ENCODE measurements at places on chromosomes 1 and 21.

- DNase-seq = no peak
These were observed 621.9 kb downstream of the LRRIQ3 start for GRCh38 chr1:73576083-73576482.

DNA sequence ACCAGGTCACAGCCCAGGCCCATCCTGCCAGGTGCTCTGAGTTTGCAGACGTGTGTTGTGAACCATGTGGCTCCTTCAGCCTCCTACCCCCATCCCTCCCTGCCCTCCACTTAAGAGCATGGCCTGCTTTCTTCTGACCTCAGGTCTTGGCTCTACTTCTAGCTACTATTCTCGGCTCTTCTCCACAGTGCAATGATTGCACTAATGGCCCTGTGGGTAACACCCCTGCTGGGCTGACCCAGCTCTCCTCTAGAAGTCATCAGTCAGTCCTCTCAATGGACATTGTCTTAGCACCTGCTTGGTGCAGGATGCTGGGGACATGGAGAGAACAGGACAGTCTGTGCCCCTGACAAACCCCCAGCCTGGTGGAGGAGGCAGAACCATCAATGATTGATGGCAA, 22.2 kb upstream of the IFFO2 start:
- DNase-seq = no peak

DNA sequence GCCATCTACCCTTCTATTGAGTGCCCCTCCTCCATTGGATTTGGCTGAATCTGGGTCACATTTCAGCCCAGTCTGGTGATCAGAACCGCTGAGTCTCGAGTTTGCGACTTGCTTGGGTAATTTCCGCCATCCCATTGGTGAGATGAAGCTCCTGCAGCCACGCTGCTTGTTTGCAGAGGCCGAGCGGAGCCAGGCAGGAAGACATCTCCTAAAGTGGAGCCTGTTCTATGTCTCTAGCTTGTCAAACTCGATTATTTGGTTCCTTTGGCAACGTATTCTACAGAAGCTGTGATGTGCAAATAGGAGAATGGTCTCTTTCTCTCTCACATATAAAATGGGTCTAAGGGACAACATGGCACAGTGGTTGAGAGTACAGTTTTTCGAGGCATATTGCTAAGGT, 206.8 kb upstream of the PLXNA2 start:
- no peak for DNase-seq

- DNase-seq = no peak
These were observed 1160.8 kb upstream of the B3GALT2 start for GRCh38 chr1:194347200-194347599.

- DNase-seq = no peak
These were observed 69.8 kb downstream of the COQ8A start for GRCh38 chr1:227009937-227010336.

DNA sequence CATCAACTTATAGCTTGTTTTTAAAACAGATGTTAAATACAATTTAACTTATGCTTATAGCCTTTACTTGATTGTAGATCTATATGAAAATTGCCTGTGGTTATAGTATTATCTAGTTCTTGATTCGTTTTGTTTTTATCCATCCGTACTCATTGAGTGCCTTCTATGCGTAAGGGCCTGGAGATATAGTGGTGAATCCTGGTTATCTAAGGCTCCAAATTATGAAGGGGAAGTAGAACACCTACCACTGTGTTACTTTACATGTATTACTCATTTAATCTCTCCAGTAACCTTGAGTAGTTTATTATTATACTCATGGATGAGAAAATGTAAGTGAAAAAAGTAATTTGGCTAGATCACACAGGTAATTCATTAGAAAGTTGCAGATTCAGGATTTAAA, 121.8 kb downstream of the OSBPL9 start:
- DNase-seq = no peak

- DNase-seq = no peak
These were observed 2.2 kb downstream of the PPP1R8 start for GRCh38 chr1:27832762-27833161.

DNA sequence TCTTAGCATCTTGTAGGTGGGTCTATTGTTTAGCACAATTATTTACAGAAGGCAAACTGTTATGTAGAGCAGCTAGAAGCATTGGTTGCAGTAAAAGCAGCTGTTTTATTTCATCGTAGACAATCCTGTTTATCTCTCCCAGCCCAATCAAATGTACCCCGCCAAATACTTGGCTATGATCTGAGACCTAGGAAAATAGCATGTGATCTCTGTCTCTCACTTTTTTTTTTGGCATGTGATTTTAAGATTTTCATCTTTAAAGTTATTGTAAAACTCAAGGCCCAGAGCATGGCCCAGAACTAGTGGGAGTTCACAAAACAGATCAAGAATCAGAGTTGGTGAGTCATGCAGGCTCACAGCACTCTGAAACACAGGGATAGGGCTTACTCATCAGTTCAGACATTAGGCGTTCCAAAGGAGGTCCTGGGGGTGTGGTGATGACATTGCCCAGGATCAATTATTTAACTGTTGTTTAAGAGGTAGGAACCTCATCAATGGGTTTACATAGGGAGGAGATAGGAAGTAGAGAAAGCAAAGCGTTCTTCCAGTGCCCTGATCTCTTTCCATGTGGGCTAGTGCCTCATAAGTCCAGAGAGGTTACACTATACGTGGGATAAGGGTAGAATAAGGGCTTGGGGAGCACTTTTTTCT, 40.2 kb downstream of the TBX19 start:
- DNase-seq = no peak

DNA sequence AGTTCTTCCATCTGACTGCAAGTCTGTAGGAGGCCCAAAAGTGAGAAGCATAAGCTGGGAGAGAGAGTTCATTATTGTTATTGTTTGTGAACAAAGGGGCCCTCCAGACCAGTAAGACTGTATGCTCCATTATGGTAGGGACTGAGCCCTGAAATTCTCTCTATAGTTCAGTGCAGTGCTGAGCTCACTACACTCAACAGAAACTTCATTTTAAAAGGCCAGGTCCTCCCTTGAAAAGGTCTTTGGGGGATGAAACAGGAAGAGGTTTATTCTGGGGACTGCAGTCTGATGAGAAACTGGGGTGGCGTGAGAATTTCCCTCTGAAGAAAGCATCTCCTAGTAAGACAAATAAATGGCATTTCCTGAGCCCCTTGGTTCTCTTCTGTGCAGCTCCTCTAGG, 5.5 kb upstream of the GATAD2B start:
- DNase-seq = no peak

DNA sequence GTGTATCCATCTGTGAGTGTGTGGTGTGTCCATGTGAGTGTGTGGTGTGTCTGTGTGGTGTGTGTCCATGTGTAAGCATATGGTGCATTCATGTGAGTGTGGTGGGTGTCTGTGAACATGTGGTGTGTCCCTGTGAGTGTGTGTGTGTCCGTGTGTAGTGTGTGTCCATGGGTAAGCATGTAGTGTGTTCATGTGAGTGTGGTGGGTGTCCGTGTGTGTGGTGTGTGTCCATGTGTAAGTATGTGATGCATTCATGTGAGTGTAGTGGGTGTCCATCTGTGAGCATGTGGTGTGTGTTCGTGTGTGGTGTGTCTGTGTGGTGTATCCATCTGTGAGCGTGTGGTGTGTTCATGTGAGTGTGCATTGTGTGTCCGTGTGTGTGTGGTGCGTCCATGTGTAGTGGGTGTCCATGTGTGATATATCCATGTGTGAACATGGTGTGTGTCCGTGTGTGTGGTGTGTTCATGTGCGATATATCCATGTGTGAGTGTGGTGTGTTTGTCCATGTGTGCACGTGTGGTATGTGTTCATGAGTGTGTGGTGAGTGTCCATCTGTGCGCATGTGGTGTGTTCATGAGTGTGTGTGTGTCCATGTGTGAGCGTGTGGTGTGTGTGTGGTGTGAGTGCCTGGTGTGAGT, 12.3 kb downstream of the SLC19A1 start:
- DNase-seq = no peak

- DNase-seq = no peak
These were observed 12.8 kb downstream of the THEMIS2 start for GRCh38 chr1:27885114-27885528.

DNA sequence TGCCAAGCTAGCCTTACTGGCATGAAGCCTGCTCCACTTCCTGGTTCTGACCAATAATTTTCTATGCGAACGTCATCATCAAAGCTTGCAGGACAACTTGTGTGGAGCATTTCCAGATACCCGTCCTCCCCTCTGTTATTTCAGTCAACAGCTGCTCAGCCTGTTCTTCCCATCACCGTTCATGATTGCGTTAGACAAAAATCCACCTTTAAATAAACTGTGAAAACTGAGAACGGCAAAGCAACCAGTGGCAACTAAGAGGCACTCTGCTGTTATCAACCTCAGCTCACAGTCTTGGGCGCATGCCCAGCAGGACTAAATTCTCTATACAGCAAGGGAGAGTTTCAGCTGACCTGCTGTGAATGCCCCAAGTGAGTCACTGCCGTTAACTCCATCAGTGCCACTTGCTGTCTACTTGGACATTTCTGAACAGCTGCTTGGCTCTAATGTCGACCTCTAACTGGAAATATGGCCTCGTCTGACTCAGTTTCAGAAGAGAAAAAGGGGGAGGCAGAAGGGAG, 207.4 kb upstream of the RUNX1 start:
- DNase-seq = no peak

DNA sequence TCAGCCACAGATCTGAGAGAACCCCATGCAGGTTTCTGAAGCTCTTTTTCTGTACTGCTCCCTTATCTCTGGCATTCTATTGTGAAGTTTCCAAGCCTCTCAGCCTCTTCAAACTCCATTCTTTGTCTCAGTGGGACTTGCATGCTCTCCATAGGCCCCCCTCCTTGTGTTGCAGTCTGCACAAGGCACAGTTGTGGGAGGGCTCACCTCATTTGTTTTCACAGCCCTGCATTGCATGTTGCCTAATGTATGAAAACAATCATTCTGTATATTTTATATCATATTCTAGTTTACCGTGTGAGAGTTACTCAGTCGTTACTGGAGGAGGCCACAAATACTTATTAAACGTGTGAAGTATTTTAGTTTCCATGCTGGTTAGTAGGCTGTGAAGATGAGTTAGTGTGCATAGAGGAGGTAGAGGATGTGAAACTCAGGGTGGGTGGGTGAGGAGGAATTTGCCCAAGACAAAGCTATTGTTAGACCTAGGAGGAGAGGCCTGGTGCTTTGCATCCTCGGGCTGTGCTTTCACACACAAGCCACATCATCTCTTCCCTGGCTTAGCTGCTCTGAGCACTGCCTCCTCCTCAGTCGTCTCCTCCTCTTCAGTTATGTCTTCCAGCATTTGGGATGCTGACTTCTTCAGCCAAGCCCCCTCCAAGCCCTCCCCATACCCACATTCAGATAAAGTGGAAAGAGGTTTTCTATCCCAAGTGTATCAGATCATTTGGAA, 7.8 kb upstream of the CHI3L2 start:
- no peak for DNase-seq

- DNase-seq = no peak
These were observed 23.3 kb downstream of the KCNN3 start for GRCh38 chr1:154846565-154847442.

DNA sequence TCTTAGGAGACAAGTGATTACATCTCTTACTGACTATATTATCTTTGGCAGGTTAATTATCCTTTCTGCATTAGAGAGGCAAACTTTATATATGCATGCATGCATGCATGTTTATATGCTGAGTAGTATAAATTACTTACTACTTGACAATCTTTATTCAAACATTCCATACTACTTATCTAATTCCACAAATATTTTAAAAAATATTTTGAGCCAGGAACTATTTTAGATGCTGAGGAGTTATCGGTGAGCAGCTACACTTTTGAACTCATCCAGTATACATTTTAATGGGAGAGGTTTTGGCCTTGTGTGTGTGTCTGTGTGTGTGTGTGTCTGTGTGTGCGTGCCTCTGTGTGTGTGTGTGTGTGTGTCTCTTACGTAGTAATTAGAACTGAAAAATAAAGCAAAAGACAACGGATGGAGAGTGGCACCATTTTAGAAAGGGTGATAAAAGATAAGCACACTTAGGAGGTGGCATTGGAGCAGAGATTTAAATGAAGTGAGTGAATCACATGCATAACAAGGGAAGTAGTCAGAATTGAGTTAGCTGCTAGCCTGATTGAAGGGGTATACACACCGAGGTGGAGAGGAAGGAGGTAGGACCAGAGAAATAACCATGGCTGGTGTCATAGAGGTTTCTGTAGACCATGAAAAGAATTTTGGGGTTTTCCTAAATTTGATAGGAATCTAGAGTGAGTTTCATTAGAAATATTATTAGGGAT, 1488.4 kb downstream of the MRPL39 start:
- no peak for DNase-seq

- DNase-seq = no peak
These were observed 42.2 kb downstream of the TENT5C start for GRCh38 chr1:117648015-117648414.

DNA sequence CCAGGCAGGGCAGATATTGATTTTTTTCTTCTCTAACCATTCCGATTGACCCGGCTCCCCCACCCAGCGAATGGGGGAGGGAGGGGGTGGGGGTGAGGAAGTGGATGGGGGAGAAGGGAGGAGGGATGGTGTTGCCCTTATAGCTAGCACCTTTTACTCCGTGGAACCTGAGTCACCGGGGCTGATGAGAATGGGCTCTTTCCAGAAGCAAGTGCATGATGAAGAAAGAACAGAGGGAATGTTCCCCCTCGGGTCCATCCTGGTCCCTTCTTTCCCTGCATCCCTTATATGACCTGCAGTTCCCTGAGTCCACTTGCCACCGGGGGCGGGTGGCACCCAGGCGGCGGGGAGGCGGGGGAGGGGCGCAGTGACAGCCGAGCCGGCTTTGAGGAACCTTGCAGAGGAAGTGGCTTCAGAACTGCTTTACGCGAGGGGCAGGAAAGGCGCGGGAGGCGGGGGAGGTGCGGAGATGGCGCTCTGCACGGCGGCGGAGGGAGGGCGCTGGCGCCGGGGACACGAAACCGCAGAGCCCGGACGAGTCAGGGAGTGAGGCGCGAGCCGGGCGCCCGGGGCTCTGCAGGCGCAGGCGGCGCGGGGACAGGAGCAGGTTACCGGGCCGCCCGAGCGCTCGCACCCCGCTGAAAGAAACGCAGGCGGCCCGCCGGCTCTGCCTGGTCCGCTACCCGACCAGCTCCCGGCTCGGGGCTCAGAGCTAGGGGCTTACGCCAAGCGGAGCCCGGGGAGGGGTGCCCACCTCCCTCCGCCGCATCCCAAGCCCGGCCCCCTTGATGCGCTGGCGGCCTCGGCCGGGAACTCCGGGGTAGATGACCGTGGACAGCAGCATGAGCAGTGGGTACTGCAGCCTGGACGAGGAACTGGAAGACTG, 49.7 kb downstream of the RASSF5 start:
- DNase-seq = no peak

- no peak for DNase-seq
These were observed 461.3 kb downstream of the RPS6KC1 start for GRCh38 chr1:213512316-213512715.

- no peak for DNase-seq
These were observed 11.3 kb downstream of the SLC30A2 start for GRCh38 chr1:26034504-26035202.
